Naive thymus-derived CD8-positive, alpha-beta T cell (primary cell): ENCODE measurements at places on chromosomes 3 and 15. TPM values are rescaled to one million over a fixed set of nuclear protein-coding genes. Genes with fewer than 3 reads are reported as not detected.

Gene GOLGA8T
- not detected for total RNA-seq

Gene PPCDC
- 13.4 TPM for total RNA-seq

Gene PCSK6
- total RNA-seq: 6.7 TPM

Gene SCN11A
- total RNA-seq: 0.39 TPM

Gene SPESP1
- total RNA-seq: 0.69 TPM

Gene SAMMSON
- not detected for total RNA-seq

Gene MCTP2
- total RNA-seq: 14.9 TPM

Gene FBN1
- 0.08 TPM for total RNA-seq

Gene EPHB3
- total RNA-seq: not detected

Gene DOCK3
- 1.5 TPM for total RNA-seq

Gene CLDN18
- not detected for total RNA-seq

Gene PLSCR2
- total RNA-seq: not detected

Gene CISH
- 8.1 TPM for total RNA-seq

Gene TNFAIP8L3
- total RNA-seq: not detected

Gene MB21D2
- total RNA-seq: 1.0 TPM

Gene TEX9
- 3.8 TPM for total RNA-seq

Gene MME
- 0.91 TPM for total RNA-seq

Gene SLMAP
- 70.6 TPM for total RNA-seq

Gene ATP13A5
- not detected for total RNA-seq

Gene DAZL
- total RNA-seq: not detected

Gene IL17RB
- total RNA-seq: not detected

Gene PLA2G4E
- total RNA-seq: not detected

Gene NMD3
- total RNA-seq: 41.5 TPM

Gene GOLGA8J
- 0.60 TPM for total RNA-seq

Gene TMC3
- total RNA-seq: not detected

Gene CHRD
- not detected for total RNA-seq

Gene ISLR
- not detected for total RNA-seq
